ENCODE measurements at places on chromosomes 7 and 10.

- no peak for DNase-seq
Observed at GRCh38 chr10:73645251-73645650, 4.0 kb upstream of the MYOZ1 start.

DNA sequence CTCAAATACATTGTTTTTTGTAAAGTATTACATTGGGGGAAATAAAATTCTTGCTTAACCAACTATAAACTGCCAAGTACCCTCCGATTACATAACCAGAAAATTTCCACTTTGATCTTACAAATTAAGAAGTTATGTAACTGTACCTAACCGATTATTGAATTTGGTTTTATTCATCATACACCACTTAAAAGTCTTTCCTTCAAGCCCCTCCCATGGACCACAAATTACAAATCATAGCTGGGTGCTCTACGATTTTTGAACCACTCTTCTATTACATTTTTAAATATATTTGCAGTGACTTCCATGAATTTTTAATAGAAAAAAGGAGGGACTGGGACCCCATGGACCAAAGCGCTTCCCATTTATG lies 630 bp downstream of the ZNF680 start:
- DNase-seq = no peak

GRCh38 chr7:133763076-133763640 lies 364.0 kb upstream of the LRGUK start:
- DNase-seq = no peak

GRCh38 chr10:128095027-128095752 lies 31.0 kb downstream of the MKI67 start:
- peak; percentile 18 for DNase-seq

GRCh38 chr7:50449881-50450589 lies at the start of gene FIGNL1:
Gene FIGNL1 (minus strand): TSS chr7:50450350. CDS start chr7:50447287, 3,063 bp downstream.
- peak; percentile 90 for DNase-seq

- no peak for DNase-seq
Observed at GRCh38 chr7:1342090-1342640, 109.5 kb downstream of the UNCX start.

GRCh38 chr10:52597189-52597863 lies 175.3 kb downstream of the MBL2 start:
- DNase-seq = no peak

DNA sequence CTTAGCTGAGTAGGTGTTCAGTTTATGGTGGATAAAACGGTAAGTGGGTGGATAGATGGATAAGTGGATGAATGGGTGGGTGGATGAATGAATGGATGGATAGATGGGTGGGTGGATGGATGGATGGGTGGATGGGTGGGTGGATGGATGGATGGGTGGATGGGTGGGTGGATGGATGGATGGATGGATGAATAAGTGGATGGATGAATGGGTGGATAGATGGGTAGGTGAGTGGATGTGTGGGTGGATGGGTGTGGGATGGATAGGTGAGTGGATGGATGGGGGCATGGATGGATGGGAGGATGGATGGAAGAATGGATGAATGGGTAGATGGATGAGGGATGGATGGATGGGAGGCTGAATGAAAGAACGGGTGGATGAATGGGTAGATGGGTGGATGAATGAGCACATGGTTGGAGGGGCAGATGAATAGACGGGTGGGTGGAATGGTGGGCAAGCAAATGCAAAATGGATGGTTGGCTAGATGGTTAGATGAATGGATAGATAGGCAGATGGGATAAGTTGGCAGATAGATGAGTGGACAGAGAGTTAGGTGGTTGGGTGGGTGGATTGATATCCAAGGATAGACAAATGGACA lies 25.7 kb downstream of the ELN start:
- DNase-seq = no peak

- no peak for DNase-seq
Observed at GRCh38 chr7:96244992-96245292, 77.0 kb downstream of the SLC25A13 start.

- DNase-seq = no peak
Observed at GRCh38 chr10:89335226-89335625, 7.4 kb downstream of the IFIT3 start.

Measured in B cell (primary cell).